ENCODE measurements at places on chromosomes 3 and 15.
A peak's percentile ranks its signal among the peaks of the same experiment; 100 is the strongest.

- DNase-seq: no peak
Observed at GRCh38 chr3:52707585-52707984, 1.7 kb downstream of the SPCS1 start.

GRCh38 chr3:187185759-187186158 is 11.5 kb upstream of the RTP1 start:
- no peak for DNase-seq

DNA sequence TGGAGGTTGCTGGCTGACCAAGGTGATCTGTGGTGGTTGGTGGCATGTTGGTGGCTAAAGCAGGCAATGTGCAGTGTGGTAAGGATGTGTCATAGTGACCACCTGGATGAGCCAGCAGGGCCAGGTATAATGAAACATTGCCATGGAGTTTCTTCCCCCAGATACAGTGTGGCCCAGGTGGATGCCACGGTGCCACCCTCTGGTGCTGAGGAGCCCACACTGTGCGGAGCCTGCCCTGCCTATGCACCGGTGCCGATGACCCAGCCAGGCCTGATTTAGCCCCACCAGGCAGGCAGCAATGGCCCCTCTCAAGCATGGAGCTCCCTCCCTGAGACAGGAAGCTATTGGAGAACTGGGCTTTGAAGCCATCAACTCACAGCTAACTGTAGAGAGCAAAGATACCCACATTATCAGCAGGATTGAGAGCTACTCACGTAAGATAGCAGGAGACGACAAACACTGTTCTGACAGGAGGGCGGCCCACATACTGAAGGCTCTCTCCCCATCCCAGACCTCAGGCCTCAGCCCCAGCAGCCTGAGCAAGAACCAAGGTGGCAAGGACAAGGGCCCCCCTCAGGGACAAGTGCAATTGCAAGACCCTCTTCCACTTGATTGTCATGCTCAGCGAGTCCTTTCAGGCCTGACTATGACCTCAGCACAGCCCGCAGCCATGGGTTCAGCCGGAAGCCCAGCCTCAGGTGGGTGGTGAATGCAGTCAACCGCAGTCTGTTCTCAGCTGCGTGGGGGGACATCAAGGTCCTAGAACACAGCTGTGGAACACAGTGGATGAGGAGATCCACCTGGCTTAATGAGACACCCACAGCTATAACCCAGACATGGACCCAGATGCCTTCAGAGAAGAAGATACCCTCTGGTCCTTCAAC is 82.8 kb upstream of the CDV3 start:
- peak; percentile 28 for DNase-seq

DNA sequence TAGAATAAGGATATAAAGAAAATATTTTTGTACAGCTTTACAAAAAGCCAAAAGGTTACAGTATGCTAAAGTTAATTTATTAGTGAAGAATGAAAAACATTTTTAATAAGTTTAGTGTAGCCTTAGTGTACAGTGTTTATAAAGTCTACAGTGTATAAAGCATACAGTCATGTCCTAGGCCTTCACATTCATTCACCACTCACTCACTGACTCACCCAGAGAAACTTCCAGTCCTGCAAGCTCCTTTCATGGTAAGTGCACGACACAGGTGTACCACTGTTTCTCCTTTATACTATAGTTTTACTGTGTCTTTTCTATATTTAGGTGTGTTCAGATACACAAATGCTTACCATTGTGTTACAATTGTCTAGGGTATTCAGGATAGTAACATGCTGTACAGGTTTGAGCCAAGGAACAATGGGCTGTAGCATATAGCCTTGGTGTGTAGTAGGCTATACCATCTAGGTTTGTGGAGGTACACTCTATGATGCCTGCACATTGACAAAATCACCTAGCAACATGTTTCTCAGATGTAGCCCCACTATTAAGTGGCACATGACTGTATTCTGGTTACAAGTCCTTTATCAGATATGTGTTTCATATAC is 197.1 kb upstream of the KBTBD8 start:
- no peak for DNase-seq

DNA sequence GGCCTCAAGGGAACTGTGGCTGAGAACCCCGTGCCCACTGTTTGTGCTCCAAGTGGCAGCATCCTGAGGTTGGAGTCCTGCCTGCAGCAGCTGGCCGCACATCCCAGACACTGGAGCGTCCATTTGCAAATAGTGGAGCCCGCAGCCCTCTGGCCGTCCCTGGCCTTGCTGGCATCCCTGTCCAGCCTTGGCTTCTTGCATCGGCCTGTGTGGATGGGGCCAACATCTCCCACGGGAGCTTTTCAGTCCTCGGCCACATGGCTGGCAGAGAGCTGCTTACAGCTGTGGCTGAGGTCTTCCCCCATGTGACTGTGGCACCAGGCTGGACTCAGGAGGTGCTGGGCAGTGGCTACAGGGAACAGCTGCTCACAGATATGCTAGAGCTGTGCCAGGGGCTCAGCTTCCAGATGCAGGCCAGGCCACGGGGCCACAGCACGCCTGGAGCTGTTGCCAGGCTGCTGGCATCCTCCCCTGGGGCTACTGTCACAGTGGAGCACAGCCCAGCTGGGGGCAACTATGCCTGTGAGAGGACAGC is 71.2 kb downstream of the FAM43A start:
- no peak for DNase-seq

DNA sequence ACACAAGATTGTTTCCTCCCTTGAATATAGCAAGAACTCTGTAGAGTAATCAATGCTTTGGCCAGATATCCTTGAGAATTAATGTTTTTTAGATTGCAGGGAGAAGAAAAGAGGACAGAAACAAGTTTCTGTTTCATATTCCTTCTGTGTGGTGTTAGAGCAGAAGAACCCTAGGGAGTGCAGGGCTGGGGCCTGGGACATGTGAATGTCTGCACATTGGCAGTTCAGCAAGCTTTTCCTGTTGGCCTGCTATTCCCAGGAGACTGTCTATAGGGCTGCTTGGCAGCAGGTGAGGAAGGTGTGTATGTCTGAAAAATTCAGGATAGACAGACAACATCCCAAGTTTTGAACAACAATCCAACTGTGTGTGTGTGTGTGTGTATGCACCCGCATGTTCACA is 13.6 kb upstream of the CNBP start:
- no peak for DNase-seq

- DNase-seq: no peak
Observed at GRCh38 chr3:120429921-120430361, 20.9 kb downstream of the FSTL1 start.

DNA sequence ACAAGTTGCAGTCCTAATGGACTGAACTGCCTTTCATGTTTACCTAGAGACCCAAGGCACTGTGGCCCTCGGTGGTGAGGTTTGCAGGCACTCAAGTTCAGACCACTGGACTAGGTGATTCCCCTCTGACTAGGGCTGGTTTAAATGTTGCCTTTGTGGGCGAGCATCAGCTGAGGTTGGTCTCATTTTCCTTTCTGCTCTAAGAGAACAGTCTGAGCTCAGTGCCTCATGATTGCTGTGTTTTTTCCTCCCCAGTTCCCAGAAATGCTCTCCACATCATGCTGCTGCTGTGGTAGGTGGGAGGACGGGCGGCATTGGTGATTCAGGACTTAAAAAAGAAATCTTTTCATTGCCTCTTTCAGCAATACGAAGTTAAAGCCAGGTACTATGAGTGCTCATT is 237.2 kb downstream of the MBNL1 start:
- DNase-seq: no peak

DNA sequence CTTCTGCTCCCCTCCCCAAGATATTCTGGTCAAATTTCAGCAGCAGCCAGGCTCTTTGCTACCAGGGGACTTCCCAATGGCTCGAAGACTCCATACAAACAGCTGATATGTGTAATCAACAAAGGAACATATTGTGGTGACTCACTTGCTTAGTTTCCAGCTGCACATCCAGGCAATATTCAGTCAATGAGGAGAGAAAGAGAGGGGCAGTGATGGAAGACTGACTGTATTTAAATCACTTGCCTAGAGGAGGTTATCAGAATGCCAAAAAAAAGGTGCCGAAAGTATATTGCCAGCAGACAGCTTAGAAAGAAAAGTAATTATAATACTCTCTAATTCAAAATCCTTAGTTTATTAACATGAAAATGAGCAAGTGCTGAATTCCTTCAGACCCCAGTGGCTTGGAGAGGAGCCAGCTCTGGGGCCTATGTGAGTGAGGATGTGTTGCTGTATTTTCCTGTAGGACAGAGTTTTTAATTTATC is 236.5 kb downstream of the LRTM1 start:
- no peak for DNase-seq

- no peak for DNase-seq
Observed at GRCh38 chr3:60542995-60543394, 708.3 kb downstream of the FHIT start.

- DNase-seq: no peak
Observed at GRCh38 chr3:38164643-38164951, 740 bp upstream of the OXSR1 start.

DNA sequence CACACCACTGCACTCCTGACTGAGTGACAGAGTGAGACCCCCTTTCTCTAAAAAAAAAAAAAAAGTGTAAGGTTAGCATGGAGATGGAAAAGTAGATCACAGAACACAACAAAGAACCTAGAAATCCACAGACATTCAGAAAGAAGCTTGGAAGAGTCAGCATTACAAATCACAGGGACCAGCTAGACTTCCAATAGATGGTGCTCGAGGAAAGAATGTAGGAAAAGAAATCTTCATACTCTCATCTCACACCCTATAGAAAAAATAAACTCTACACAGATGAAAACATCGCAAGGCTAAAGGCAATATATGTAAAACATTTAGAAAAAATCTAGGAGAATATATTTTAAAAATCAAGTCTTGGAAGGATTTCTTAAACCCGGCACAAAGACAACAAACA is 94.5 kb upstream of the ABHD17C start:
- DNase-seq: no peak

- no peak for DNase-seq
Observed at GRCh38 chr15:70830615-70831014, 23.3 kb downstream of the LARP6 start.

DNA sequence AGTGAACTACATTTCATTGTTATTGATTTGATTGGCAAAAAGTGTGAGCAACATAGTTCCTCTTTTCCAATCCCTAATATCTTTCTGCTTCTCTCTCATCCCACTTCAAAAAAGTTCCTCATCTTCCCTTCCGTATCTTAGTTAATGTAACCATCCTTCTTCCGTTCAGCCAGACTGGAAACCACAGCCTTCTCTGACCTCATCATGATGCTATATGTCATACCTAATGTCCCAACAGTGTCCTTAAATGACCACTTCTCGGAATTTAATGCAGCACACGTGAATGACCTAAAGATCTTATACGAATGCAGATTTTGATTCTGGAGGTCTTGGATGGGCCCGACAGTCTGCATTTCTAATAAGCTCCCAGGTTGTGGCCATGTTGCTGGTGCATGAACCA is 320.3 kb upstream of the SATB1 start:
- DNase-seq: no peak

- DNase-seq: no peak
Observed at GRCh38 chr15:62877276-62877857, 165.2 kb upstream of the TPM1 start.

- DNase-seq: no peak
Observed at GRCh38 chr3:128606094-128606493, 44.5 kb downstream of the RPN1 start.

GRCh38 chr3:153061938-153062528 is 100.0 kb upstream of the RAP2B start:
- DNase-seq: no peak

- DNase-seq: no peak
Observed at GRCh38 chr3:3027976-3028567, 82.1 kb downstream of the IL5RA start.

DNA sequence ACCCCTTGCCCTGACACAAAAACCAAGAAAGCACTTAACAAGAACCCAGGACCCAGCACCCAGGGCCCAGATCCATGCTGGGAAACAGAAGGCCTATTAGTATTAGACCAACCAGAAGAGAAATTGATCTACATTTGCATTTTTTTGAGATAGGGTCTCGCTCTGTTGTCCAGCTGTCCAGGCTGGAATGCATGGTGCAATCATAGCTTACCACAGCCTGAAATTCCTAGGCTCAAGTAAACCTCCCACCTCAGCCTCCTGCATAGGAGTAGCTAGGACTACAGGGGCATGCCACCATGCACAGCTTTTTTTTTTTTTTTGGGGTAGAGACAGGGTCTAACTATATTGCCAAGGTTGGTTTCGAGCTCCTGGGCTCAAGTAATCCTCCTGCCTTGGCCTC is 26.4 kb downstream of the CCDC12 start:
- DNase-seq: no peak

- DNase-seq: no peak
Observed at GRCh38 chr15:40256638-40257235, 17.9 kb downstream of the PAK6 start.

GRCh38 chr15:48636511-48636910 is 9.0 kb downstream of the FBN1 start:
- DNase-seq: no peak

DNA sequence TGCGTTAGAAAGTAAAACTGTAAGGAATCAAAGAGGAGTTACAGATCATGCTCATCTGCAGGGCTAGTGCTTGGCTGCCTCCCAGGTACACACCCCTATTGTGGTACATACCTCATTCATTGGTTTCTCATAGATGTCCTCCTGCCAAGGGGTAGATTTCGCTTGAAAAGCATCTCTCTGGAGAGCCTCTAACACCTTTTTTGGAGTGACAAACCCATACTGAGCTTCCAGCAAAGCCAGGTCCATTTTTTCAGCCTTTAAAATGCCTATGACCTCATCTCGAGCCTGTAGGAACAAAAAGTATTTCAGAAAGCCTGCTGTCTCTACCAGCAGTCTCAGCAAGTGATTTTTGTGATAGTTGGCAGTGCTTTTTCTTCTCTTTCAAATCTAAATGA is 112.1 kb downstream of the CMSS1 start:
- no peak for DNase-seq

- DNase-seq: no peak
Observed at GRCh38 chr15:87572381-87572910, 684.1 kb downstream of the NTRK3 start.

DNA sequence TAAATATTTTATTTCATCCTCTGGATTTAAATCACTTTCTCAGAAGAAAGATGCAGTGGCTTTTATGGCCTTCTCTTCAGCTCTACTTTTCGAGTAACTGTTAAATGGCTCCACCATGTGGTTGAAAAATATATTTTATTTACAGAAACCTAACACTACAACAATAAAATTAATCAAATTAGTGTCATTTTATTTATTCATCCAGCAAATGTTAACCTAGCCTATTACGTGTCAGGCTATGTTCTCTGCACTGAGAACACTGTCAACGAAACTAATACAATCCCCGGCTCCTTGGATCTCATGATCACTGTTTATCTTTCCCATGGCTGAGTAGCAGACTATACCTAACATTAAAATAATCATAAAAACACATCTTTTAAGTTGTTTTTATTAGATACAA is 148.0 kb upstream of the OSTN start:
- no peak for DNase-seq

- DNase-seq: no peak
Observed at GRCh38 chr15:74269362-74270035, 33.4 kb downstream of the CCDC33 start.

DNA sequence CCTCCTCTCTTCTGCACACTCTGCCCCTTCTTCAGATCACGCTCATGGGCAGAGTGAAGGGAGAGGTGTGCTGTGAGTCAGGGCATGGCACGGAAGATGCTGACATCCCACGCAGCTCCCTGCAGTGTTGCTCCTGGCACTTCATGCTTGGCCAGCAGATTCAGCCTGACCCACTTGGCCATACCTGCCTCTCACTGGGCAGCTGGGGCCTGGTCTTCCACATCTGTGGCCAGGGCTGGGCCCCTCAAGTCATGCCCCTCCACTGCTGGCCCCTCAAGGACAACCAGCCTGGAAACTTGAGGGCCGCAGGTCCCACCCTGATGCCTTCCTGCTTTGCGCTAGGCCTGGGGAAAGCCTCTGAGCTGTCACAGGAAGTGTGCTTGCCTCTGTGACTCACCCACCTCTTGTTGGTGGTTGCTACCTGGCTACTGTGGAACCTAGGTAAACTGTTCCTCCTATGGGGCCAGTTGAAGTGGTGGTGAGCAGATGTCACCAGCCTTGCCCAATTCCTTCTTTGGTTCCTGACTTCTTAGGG is 48.7 kb downstream of the BSN start:
- DNase-seq: peak; percentile 42
